ENCODE measurements at places on chromosomes 11 and 22.

DNA sequence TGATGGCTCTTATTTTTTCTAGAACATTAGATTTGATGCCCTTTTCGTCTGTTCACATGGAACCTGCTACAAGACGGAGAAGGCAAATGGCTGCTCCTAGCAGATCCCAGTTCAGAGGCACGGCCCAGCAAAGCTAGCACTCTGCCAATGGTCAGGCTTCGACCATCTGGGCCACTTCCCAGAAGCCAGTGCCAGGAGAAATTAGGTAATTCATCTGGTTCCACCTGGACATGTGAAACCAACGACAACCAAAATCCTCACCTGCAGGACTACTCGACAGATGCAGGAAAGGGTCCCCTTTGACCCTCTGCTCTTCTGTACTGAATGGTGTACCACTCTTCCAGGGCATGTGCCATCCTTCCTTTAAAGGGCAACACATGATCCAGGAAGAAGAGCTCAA is 25.4 kb downstream of the MICAL3 start:
- no peak for DNase-seq

GRCh38 chr22:27747396-27748221 is 53.9 kb downstream of the MN1 start:
- no peak for DNase-seq

DNA sequence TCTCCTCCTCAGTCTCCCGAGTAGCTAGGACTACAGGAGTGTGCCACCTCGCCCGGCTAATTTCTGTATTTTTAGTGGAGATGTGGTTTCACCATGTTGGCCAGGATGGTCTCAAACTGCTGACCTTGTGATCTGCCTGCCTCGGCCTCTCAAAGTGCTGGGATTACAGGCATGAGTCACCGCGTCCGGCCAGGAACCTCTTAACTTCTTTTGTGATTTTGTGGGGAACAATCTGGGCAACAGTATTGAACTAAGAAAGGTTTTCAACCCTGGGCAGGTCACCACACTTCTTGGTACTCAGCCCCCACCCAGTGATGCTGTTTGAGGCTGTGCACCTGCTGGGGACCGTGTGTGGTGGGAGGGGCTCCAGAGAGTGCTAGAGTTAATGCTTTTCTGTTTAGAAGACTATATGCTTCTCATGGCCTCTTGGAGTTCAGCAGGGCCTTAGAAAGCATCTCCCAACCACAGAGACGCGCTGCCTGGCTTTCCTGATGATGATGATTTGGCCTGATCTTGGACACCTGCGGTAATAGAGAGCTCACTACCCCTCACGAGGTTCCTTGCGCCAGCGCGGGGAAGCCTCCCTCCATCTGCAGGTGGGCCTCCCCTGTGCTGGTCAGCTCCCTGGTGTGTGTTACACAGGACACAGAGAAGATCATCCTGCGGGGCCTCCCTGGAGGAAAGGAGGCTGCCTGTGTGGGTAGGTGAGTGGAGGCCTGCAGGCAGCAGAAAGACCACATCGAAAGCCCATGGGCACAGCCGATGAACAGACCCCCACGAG is 1.2 kb downstream of the DENND6B start:
- no peak for DNase-seq

DNA sequence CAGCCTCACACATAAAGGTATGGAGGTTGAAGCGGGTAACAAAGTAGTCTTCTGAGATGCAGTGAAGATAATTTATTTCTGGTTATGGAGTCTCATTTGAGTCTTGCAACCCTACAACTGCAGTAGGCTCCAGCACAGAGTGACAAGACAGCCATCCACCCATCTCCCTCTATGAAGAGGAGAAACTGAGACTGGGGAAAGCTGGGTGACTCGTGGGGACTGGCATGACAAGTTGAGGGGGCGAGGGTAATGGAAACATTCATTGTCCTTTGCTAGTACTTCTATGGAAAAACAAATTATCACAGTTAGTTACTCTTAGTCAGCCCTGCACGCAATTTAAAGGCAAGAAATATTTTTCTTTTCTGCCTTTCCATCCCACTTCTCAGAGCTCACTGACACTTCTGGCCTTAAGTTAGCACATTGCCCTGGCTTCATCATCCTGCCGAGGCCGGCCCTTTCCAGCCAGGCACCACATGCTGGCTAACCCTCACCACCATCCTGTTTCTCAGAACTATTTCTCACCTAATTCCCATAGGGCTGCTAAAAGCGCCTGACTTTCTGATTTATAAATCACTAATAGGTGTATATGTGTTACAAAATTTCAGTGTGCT is 361.1 kb downstream of the ETS1 start:
- peak; percentile 47 for DNase-seq

DNA sequence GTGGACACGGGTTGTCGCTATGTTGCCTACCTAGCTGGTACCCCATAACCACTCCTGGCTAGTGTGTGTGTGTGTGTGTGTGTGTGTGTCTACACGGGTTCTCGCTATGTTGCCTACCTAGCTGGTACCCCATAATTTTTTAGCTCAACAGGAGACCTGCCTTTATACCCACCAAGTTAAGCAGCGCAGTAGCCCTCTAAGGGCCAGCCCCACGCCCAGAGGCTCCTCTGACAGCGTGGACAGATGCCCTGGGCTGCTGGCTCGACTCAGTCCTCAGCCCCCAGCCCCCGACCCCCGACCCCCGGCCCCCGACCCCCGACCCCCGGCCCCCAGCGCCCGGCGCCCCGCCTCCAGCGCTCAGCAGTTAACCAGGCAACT is 351 bp upstream of the AKIP1 start:
- no peak for DNase-seq

DNA sequence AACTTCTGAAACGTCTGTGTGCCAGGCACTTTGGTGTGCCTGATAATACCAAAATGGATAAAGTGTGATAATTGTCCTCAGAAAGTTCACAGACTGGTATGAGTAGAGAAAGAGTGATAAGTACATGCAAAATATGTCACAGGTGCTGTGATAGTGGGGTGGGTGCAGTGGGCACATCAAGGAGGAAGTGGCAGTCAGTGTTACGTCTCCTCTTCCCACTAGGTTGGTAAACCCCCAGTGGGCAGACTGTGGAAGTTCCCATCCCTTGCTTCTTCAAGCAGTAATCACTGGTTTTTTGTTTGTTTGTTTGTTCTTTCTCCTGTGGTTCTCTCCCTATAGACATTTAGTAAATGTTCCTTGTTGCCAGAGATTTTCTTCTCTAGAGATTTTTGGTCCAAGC is 5.4 kb downstream of the RNF121 start:
- DNase-seq = no peak

DNA sequence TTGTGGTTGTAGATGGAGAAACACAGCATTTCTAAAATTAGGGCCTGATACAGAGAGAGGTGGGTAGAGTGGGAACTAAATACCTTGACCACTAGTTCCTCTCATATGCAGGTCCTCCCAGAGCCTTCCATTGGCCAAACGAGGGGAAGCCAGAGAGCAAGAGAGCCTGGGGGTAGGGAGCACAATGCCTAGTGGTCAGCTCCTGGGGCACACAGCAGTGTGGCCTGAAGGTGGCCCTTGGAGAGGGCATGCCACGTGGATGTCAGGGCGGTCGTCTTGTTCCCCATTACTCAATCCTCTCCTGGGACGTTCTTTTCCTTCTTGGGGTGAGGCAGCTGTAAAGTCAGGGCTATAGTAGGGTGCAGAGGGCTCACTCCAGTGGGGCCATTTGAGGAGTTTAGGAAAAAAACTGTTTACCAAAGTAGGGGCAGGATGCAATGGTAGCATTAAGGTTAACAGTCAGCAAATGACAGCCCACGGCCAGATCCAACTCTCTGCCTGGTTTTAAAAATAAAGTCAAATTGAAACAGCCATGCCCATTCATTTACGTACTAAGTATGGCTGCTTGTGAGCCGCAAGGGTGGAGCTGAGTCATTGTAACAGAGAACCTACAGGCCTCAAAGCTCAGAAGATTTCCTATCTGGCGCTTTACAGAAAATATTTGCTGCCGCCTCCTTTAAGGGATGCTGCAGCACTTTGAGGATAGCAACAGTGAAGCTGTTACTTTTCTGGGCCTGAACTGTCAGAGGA is 7.6 kb downstream of the MYO18B start:
- no peak for DNase-seq

DNA sequence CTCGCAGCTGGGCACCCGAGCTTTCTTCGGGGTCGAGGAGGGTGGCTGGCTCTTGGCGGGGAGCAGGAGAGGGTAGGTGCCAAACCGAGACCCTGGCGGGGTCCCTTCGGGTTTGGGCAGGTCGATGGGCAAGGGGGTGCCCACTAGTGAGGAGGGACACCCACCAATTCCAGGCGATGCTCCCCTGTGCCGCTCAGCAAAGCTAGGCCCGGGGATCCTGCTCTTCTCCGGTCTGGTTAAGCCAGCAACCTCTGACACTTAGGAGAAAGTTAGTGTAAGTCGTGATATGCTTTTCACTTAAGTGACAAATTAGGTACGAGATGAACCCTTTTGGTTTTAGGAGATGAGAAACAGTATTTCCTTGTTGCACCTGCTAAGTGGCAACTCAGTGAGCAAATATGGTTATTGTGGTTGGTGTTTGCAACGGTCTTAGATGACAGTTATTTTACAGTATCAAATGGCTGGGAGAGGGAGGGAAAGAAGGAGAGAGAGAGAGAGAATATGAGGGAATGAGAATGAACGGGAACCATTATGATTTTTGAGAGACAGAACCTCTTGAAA is 565 bp downstream of the NUCB2 start:
- DNase-seq = no peak

DNA sequence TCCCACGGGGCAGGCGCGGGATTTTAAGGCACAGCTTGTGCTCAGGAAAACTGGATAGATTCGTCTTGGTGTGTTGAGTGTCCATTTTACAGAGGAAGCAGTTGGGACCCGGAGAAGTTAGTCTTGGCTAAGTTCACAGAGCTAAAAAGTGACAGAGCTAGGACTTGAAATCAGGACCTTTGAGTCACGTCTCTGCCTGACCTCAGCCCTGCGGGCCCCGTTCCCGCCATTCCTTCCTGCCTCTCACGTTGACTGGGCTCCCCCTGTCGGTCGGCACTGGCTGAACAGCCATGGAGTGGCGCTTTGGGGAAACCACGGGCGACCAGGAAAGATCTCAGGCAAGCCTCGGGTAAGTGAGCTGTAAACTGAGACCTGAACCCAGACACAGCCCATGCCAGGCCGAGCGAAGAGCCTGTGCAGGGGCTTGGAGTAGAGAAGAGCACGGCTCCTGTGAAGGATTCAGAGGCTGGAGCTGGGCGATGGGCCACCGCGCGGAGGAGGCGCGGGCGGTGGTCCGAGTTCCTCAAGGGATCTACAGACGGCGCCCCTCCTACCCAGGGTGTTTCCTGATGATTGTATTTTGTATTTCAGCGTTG is 54.1 kb downstream of the WNT11 start:
- peak; percentile 92 for DNase-seq

DNA sequence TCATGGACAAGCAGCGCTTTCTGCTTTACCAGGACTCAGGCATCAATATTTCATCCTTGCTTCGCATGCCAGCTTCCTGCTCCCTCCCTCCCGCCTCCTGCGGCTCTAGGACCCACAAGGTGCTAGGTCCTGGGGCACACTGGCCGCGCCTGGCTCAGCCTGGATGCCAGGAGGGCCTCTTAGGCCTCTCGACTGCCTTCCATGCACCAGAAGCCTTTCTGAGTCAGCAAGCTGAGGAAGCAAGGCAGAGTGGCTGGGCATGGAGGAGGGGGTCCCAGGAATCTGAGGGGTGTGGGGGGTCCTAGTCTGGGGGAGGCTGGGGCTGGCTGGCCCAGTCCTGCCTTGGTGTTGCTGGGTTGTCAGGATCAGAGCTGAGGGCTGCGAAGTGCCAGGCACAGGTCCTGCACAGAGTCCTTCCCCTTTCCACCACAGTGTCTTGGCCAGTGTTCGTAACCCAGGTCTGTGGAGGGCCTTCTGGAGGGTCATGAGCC is 61.0 kb upstream of the THY1 start:
- no peak for DNase-seq

- DNase-seq = peak; percentile 23
These were observed at the start of gene NCAM1 for GRCh38 chr11:112961146-112961668. Gene NCAM1 (plus strand): TSS chr11:112961420.

- DNase-seq = no peak
These were observed 82.6 kb downstream of the PARVA start for GRCh38 chr11:12459865-12460444.

- no peak for DNase-seq
These were observed 5.6 kb downstream of the DUSP18 start for GRCh38 chr22:30662040-30662439.

GRCh38 chr22:19789828-19790227 is 29.2 kb downstream of the TBX1 start:
- DNase-seq = no peak

DNA sequence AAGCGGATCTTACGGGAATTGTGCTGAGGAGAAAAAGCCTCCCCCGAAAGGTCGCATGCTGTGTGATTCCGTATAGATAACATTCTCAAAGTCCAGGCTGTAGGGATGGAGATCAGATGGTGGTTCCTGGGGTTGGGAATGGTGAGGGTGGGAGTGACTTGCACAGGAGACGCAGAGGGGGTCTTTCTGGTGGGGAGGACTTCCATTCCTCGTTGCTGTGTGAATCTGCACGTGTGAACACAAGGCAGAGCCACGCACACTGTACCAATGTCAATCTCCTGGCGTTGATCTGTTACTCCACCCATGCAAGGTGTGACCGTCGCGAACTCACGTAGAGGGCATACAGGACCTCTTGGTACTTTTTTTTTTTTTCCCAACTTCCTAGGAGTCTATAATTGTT is 59.0 kb upstream of the KCNQ1OT1 start:
- no peak for DNase-seq

GRCh38 chr11:110454609-110455008 is 24.9 kb downstream of the FDX1 start:
- no peak for DNase-seq

DNA sequence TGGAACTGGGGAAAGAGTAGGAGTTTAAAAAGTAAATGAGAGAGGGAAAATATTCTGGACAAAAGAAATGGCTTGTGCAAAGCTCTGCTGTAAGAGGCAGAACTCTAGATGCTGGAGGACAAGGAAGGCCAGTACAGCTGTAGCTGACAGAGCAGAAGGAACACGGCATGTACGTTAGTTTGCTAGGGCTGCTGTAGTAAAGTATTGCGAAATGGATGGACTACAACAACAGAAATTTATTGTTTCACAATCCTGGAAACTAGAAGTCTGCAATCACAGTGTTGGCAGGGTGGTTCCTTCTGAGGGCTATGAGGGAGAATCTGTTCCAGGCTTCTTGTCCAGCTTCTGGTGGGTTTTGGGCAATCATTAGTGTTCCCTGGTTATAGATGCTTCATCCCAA is 454.4 kb downstream of the NTM start:
- DNase-seq = no peak

GRCh38 chr11:100586361-100587101 is 100.6 kb upstream of the ARHGAP42 start:
- DNase-seq = no peak

Data from activated naive CD8-positive, alpha-beta T cell treated with anti-CD3 and anti-CD28 coated beads, Interleukin-2, amount 50 U/mL, for 24 hours (primary cell).